Activated CD8-positive, alpha-beta T cell treated with anti-CD3 and anti-CD28 coated beads for 36 hours (primary cell): ENCODE measurements at places on chromosomes 7 and 10. TPM values are rescaled to one million over a fixed set of nuclear protein-coding genes. Genes with fewer than 3 reads are reported as not detected.

Gene TAS2R4
- total RNA-seq, result 0.54 TPM

Gene SCART1
- 2.9 TPM for total RNA-seq

Gene WIPF3
- total RNA-seq, result not detected

Gene ENTPD1
- 4.6 TPM for total RNA-seq

Gene PLCE1
- total RNA-seq, result not detected

Gene CACNA2D1
- total RNA-seq, result not detected

Gene PNLIPRP3
- total RNA-seq, result not detected

Gene TEX47
- not detected for total RNA-seq

Gene KLF14
- total RNA-seq, result not detected

Gene SVIL
- total RNA-seq, result 7.9 TPM

- no peaks in the 10 kb centered on the region for H3K4me1 ChIP-seq
- H3K4me3 ChIP-seq, result no peak overlapping the region
- H3K27ac ChIP-seq, result no peak overlapping the region
- H3K27me3 ChIP-seq, result peaks cover 12% of the 10 kb centered on the region
- DNase-seq, result no peak
- H3K36me3 ChIP-seq, result no peaks in the 10 kb centered on the region
These were observed 196.2 kb downstream of the PLXNA4 start for GRCh38 chr7:132380059-132380458.

DNA sequence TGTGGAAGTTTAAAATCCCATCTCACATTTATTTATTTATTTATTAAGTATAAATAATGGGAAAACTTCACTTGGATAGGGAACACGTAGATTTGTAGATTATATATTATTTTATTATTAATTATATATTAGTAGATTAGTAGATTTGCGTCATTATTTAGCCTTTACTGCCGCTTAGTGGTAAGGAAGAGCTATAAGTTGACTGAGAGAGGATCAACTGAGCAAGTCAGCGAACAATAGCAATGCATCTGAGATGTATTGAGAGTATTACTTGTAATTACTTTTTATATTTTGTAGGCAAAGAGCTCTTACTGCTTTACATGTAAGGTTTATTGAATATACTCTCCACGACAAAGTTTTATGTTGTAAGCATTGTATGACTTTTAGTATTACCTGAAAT lies 244.5 kb upstream of the ANKRD30A start:
- H3K27ac ChIP-seq, result no peak overlapping the region
- no peak overlapping the region for H3K4me3 ChIP-seq
- H3K27me3 ChIP-seq, result no peaks in the 10 kb centered on the region
- DNase-seq, result no peak
- H3K4me1 ChIP-seq, result no peaks in the 10 kb centered on the region

GRCh38 chr7:130441408-130441869 lies 623 bp upstream of the CEP41 start:
- H3K4me3 ChIP-seq, result peak overlapping the region; percentile 99
- H3K36me3 ChIP-seq, result peaks cover 18% of the 10 kb centered on the region
- peak overlapping the region; percentile 100 for H3K27ac ChIP-seq
- H3K4me1 ChIP-seq, result peaks cover 48% of the 10 kb centered on the region

DNA sequence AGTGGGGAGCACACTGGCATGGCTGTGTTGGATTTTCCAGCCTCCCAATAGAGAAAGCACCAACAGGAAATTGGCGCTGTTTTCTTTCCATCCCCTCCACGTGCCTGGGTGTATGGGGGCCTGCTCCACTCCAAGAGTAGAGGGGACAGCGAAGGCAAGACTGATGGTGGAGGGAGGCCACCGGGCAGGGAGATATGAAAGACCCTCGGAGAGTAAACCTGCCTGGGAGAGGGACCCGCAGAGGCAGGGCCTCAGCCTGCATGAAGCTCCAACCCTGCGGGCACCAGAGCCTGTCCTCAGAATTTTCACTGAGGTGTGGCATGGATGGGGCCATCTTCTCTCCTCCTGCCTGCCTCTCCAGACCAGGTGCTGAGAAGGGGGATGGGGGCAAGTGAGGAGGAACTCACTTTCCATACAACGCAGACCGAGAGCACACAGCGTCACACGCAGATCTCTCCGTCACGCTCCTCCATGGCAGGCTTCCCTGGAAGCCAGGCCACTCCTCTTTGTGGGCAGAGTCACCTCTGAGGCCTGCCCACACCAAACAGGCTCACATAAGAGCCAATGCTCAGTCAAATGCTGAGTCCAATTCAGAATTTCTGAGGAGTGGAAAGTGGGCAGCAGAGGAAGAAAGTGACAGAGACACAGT lies 18.8 kb downstream of the ANXA11 start:
- H3K4me1 ChIP-seq, result peaks cover 86% of the 10 kb centered on the region
- H3K4me3 ChIP-seq, result peak overlapping the region; percentile 68

GRCh38 chr7:155206318-155207020 lies 91.2 kb upstream of the INSIG1 start:
- peak overlapping the region; percentile 100 for H3K27ac ChIP-seq
- no peaks in the 10 kb centered on the region for H3K27me3 ChIP-seq
- peaks cover 2% of the 10 kb centered on the region for H3K36me3 ChIP-seq

- no peak overlapping the region for H3K4me3 ChIP-seq
- H3K4me1 ChIP-seq, result no peaks in the 10 kb centered on the region
- H3K27me3 ChIP-seq, result no peaks in the 10 kb centered on the region
These were observed 386.6 kb upstream of the POM121L12 start for GRCh38 chr7:52648872-52649271.

GRCh38 chr7:47419471-47419870 lies 162.4 kb downstream of the TNS3 start:
- H3K27ac ChIP-seq, result no peak overlapping the region
- no peaks in the 10 kb centered on the region for H3K4me1 ChIP-seq
- peaks cover 1% of the 10 kb centered on the region for H3K27me3 ChIP-seq
- no peaks in the 10 kb centered on the region for H3K36me3 ChIP-seq
- no peak overlapping the region for H3K4me3 ChIP-seq

- H3K4me3 ChIP-seq, result no peak overlapping the region
- H3K27ac ChIP-seq, result no peak overlapping the region
- H3K27me3 ChIP-seq, result no peaks in the 10 kb centered on the region
- DNase-seq, result no peak
These were observed 95.9 kb downstream of the CHRM2 start for GRCh38 chr7:136964347-136964746.

DNA sequence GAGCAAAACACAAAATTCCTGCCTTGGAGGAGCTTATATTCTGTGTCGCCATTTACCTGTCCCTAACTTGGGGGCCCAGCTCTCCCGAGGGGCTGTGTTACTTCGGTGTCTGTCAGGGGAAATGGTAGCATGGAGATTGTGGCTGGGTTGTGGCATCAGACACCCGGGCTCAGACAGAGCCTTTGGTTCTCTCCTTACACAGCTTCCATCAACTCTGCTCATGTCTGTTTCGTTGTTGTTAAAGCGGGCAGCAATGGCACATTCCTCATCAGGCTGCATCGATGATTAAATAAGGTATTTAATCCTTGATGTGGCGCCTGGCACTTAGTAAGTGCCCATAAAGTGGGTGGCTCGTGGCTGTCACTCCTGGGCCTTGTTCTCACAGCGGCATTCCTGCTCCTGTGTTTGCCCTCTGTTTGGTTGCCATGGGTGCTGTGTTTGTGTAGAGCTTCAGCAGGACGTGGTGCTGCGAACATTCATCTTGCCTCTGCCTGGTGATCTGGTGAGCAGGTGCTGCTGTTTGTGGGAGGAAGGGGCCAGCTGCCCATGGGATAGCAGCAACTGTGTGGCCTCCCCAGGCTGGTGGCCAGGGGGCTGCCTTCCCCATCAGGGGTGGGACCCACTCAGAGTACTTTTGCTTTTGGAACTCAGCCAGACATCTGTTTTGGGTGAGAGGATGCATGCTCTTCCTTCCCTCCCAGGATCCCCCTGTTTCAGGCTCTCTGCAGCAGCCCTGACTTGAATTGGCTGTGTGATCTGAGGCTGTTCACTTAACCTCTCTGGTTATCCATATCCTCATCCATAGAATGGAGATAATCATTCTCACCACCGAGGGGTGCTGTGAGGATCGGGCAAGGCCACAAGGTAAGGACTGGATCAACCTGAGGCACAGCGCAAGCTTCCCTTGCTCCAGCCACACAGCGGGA lies 207.2 kb upstream of the SVIL start:
- H3K27me3 ChIP-seq, result peaks cover 4% of the 10 kb centered on the region
- H3K4me1 ChIP-seq, result no peaks in the 10 kb centered on the region
- no peaks in the 10 kb centered on the region for H3K36me3 ChIP-seq
- H3K27ac ChIP-seq, result no peak overlapping the region

DNA sequence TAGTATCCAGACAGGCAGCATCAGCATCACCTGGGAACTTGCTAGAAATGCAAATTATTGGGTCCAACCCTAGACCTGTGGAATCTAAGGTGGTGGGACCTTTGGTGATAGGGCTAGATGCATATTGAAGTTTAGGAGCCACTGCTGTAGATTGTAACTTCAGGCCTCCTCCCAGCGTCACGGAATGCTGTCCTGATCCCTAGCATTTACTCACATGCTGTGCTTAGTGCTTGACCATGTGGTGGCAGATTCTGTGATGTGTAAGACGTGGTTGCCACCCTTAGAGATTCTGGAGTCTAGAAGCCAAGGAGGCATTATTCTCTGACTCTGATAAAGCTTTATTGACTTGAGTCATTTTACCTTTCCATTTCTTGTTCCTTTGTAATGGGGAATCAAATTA lies 13.5 kb downstream of the AHR start:
- H3K4me3 ChIP-seq, result no peak overlapping the region
- H3K27ac ChIP-seq, result no peak overlapping the region
- peaks cover 6% of the 10 kb centered on the region for H3K4me1 ChIP-seq
- H3K27me3 ChIP-seq, result no peaks in the 10 kb centered on the region
- H3K36me3 ChIP-seq, result peaks cover 16% of the 10 kb centered on the region

- H3K36me3 ChIP-seq, result peaks cover 18% of the 10 kb centered on the region
- H3K27me3 ChIP-seq, result no peaks in the 10 kb centered on the region
- DNase-seq, result no peak
These were observed 49.4 kb downstream of the BUB3 start for GRCh38 chr10:123203393-123204126.

GRCh38 chr10:124534231-124534798 lies 72.7 kb downstream of the LHPP start:
- peak overlapping the region; percentile 20 for H3K4me3 ChIP-seq
- no peaks in the 10 kb centered on the region for H3K36me3 ChIP-seq
- H3K4me1 ChIP-seq, result peaks cover 15% of the 10 kb centered on the region
- H3K27me3 ChIP-seq, result no peaks in the 10 kb centered on the region

DNA sequence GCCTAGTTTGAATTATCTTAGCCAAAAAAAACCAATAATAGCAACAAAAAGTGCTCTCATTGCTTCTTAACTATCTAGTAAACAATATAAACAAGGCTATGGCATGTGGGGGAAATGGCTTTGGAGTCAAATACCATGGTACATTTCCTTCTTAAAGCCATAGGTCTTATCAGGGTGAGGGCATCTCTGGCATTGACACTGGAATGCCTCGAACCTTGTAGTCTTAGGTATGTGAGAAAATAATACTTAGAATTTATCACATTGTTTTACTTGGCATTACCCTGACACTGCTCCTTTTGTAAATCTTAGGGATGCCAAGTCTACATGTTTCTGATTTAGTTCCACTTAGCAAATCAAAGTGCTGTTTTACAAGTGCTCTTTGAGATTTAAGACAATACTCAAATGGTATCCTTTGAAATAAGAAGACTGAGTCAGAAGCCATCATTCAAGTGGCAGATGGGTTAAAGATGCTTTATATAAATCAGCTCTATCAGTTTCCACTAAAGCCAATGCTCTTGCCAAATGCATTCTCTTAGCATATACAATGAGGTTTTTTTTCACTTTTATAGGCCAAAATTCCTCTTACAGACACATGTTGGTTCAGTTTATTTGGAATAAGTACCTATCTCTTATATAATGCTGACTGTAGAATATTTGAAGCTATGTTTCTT lies 155.2 kb downstream of the HPSE2 start:
- no peak for DNase-seq
- H3K36me3 ChIP-seq, result no peaks in the 10 kb centered on the region
- no peaks in the 10 kb centered on the region for H3K4me1 ChIP-seq

DNA sequence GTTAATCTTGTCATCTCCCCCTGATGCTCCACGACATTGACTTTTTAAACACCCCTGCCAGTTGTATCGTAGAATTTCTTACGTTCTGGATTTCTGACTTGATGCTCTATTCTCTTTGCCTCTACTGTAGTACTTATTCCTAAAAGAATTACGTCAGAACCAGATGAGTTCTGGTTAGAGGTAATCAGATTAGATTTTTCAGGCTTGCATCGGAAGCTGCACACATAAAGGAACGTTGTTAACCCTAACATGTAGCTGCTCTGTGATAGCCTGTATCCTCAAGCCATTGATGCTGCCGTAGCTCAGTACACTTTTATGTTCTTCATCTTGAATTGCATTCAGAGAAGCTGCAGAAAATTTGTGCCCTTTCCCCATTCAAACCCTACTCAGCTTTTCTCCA lies 26.3 kb upstream of the TMEM236 start:
- no peak overlapping the region for H3K27ac ChIP-seq
- H3K27me3 ChIP-seq, result no peaks in the 10 kb centered on the region
- no peak for DNase-seq
- H3K4me3 ChIP-seq, result no peak overlapping the region

DNA sequence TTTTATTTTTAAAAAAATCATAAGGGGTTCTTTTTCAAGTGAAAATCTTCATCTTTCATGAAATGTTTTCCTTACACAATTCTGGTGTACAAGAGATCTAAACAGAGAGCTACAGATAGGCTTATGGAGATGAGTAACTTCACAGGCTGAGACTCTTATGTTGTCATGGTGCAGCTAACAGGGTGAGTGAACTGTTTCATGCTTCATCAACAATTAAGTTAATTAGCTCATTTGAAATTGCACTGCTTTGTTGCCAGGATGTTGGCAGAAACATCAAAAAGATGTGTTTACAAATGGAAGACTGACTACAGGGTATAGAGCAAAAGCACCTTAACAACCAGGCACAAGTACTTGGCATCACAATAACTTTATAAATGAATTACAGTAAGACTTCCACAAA lies 230.8 kb downstream of the FOXP2 start:
- H3K27ac ChIP-seq, result no peak overlapping the region
- H3K4me3 ChIP-seq, result no peak overlapping the region
- H3K36me3 ChIP-seq, result no peaks in the 10 kb centered on the region
- no peak for DNase-seq

- no peaks in the 10 kb centered on the region for H3K27me3 ChIP-seq
- no peak overlapping the region for H3K27ac ChIP-seq
- H3K4me3 ChIP-seq, result no peak overlapping the region
- no peaks in the 10 kb centered on the region for H3K36me3 ChIP-seq
- DNase-seq, result no peak
- no peaks in the 10 kb centered on the region for H3K4me1 ChIP-seq
These were observed 128.2 kb downstream of the TAX1BP1 start for GRCh38 chr7:27868131-27868550.

GRCh38 chr7:21413502-21413901 lies 14.4 kb upstream of the SP4 start:
- no peaks in the 10 kb centered on the region for H3K36me3 ChIP-seq
- DNase-seq, result no peak
- H3K27me3 ChIP-seq, result no peaks in the 10 kb centered on the region
- H3K4me1 ChIP-seq, result peaks cover 20% of the 10 kb centered on the region
- no peak overlapping the region for H3K27ac ChIP-seq
- H3K4me3 ChIP-seq, result no peak overlapping the region

- DNase-seq, result no peak
- H3K4me1 ChIP-seq, result no peaks in the 10 kb centered on the region
- H3K27me3 ChIP-seq, result no peaks in the 10 kb centered on the region
- no peak overlapping the region for H3K27ac ChIP-seq
These were observed 126.5 kb upstream of the JCAD start for GRCh38 chr10:30185916-30186315.
